ENCODE measurements at places on chromosomes 7 and 10.

DNA sequence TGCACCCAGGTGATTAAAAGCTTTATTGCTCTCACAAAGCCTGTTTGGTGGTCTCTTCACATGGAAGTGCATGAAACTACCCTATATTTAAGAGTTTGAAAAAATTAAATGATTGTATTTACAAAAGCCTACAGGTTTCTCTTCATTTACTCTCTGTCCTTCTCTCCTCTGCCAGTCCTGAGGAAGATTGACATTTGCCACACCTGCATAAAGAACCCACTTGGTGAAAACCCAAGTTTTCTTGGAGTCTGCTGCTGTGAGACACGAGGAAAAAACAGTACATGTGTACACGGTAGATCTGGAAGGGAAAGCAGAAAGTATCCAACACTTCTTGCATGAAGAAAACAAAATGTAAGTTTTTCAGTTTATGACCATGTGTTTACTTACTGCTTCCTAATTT lies 994.4 kb upstream of the POT1 start:
- no peak for DNase-seq

DNA sequence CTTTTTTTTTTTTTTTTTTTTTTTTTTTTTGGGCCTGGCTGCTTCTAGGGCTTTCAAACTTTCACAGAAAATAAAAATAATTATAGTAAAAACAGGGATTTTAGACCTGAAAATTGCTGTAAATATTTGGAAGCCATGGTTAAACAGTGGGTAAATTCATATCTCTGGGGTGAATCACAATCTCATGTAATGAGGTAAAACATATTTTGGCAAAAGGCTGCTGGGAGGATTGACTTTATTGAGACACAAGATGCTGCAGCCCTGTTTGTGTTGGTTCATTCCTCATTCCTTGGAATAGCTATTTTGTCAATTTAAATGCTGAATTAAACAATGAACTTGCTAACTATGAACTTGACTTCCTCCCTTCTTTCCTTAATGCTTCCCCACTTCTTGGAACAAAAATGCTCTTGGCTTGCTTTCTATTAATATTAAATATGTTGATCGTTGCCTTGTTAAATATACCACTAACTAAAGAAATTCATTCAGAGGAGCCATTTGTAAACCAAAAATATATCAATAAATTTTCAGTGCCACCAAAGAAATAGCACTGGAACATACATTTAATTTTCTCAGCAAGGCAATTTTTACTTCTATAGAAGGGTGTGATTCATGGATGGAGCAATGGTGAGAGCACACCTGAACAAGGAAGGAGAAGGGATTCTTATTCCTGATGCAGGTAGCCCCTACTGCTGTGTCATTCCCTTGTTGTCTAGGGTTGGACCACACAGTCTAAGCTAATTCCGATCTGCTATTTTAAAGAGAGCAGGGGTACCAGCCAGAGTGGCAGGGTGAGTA lies 24.6 kb downstream of the AGK start:
- no peak for DNase-seq

GRCh38 chr7:130441408-130441869 lies 623 bp upstream of the CEP41 start:
- DNase-seq = no peak

DNA sequence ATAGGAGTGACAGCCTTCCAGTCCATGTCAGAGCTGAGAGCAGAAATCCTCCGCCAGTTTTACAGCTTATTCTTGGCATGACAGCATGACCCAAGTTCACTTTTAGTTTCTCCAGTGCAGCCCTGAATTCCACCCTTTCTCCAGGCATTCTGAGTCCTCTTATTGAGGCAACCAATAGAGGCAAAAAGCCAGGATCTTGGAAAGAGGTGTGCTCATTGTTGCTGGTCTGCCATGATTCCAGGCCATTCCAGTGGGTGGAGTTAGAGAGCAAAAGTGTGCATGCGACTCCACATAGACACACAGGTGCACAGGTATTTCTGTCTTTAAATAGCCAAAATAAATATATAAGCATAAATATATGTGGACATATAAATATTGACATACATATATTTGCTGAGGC lies 224.7 kb upstream of the ADARB2 start:
- no peak for DNase-seq

- DNase-seq = no peak
Observed at GRCh38 chr7:45293295-45293942, 135.8 kb downstream of the RAMP3 start.

GRCh38 chr7:7989616-7990440 lies 21.2 kb downstream of the GLCCI1 start:
- DNase-seq = no peak

- DNase-seq = no peak
Observed at GRCh38 chr7:85529831-85530230, 343.0 kb upstream of the SEMA3D start.
